ENCODE measurements at places on chromosomes 16 and 17. TPM values are rescaled to one million over a fixed set of nuclear protein-coding genes. Genes with fewer than 3 reads are reported as not detected.

- no peak for DNase-seq
- peak overlapping the region; percentile 87 for H3K27ac ChIP-seq
- no peak overlapping the region for H3K4me3 ChIP-seq
- H3K4me1 ChIP-seq: peaks cover 79% of the 10 kb centered on the region
- H3K27me3 ChIP-seq: no peaks in the 10 kb centered on the region
Measured at GRCh38 chr17:38877130-38877851, 7.4 kb downstream of the LASP1 start.

DNA sequence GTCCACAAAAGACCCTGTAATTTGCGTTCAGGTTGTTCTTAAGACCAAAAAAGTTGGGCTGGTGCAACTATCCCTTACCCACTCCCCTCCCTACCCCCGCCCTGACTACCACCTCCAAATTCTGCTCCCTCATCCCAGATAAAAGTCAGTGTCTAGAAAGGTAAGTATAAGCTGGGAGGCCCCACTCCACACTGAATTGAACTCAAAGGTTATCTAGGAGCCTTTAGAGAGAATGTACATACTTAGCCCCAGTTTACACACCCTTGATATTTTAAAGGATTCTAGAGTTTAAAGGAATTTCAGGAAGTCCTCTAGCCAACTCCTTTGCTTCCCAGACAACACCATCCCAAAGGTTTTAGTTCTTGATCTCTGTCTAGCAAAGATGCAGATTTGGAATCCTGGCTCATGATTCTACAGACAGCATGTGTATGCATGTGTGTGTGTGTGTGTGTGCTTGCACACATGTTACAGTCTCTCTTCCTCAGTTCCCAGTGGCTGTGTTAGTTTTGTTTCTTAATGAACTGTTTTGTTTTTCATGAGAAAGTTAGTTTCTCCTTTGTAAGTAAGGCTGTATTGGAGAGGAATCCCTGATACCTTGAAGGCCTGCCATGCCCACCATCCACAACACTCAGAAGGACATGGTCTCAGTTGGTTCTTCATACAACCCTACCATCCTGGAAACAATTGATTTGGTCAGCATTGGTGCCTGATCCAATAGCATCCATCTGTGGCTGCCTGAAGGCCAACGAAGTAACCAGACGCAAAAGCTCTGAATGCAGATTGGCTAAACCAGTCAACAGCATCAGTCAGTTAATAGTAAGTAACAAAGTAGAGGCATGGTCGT is 281.3 kb downstream of the SOX9 start:
- H3K36me3 ChIP-seq: peaks cover 15% of the 10 kb centered on the region
- peaks cover 19% of the 10 kb centered on the region for H3K4me1 ChIP-seq
- H3K4me3 ChIP-seq: no peak overlapping the region
- H3K27me3 ChIP-seq: no peaks in the 10 kb centered on the region
- DNase-seq: no peak
- no peak overlapping the region for H3K27ac ChIP-seq

DNA sequence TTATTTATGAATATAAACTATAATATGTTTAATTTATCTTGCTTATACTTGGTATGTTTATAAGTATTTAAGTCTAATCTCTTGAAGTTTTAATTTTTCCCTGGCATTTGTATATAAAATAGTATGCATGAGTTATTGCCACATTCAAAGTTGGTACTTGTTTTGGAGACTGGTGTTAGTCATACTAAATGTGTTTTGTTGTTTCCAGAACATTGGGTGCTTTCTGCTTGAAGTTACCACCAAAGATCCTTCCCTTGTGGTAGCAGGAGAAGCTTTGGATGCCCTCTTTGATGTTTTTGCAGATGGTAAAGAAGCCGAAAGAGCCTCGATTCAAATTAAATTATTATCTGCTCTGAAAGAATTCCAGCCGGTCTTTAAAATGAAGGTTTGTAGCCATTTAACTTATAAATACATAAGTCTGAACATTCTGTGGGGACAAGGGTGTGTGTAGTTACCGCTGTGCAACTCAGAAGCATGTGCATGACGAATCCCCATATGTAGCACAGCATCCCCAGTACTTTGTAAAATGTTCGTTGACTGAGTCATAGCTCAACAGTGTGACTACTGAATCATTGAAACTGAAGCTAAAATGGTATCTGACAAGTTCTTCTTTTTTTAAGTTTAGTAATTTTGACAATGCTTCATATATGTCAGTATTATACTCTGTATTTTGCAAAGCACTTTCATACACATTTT is 36.4 kb downstream of the HEATR3 start:
- DNase-seq: no peak
- H3K27ac ChIP-seq: no peak overlapping the region
- no peak overlapping the region for H3K4me3 ChIP-seq
- peaks cover 10% of the 10 kb centered on the region for H3K4me1 ChIP-seq

DNA sequence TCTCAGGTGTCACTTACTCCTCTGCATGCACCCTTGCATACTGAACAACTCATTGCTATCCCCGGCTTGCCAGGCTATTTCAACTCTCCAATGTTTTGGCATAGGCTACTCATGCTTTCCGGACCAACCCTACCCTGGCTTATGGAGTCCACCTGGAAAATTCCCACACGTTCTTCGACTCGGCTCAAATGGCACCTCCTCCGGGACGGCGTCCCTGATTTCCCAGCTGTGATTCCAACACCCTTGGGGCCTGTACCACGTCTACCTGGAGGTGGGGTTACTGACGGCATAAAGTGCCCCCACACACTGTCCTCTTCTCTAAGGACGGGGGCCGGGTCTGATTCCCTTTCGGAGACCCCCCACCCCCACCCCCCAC is 498 bp downstream of the SMYD4 start:
- DNase-seq: no peak
- peak overlapping the region; percentile 86 for H3K4me3 ChIP-seq
- H3K4me1 ChIP-seq: peaks cover 23% of the 10 kb centered on the region
- peak overlapping the region; percentile 55 for H3K27ac ChIP-seq
- peaks cover 14% of the 10 kb centered on the region for H3K36me3 ChIP-seq
- no peaks in the 10 kb centered on the region for H3K27me3 ChIP-seq

DNA sequence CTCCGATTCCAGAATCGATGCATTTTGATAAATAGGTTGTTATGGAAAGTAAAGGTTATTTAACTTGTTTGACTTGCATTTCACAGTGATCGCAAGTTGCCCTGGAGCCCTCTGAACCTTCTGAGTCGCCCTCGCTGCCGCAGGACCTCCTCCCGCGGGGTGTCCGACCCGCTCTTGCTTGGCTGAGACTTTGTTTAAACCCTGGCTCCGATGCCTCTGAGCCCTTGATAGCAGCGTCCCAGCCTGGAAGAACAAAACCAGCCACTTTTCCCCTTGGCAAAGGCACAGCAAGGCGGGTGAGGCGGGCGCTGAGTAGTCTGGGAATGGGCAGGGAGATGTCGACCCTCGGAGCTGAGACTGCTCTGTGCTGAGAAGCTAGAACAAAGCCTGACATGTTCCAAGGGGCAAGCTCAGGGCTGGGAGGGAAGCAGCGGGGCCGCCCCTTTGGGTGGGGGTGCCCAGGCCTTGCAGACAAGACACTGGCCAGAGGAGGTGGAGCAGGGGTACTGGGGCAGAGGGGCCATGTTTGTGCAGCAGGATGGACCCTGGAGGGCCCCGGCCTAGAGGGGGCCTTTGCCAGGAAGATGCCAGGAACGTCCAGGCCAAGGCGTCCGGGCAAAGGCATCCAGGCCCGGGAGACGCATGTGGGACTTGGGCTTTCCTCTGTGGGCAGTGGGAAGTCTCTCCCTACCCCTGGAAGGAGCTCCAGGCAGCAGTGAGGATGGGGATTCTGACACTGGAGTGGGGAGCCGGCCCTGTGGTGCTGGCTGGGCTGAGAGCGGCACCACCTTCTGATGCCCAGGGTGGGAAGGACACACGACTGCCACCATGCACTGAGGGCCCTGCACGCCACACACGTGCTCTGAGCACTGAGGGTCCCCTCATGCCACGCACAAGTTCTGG is 30.3 kb upstream of the CDH15 start:
- no peaks in the 10 kb centered on the region for H3K27me3 ChIP-seq
- no peak for DNase-seq
- H3K27ac ChIP-seq: no peak overlapping the region

- no peak overlapping the region for H3K27ac ChIP-seq
- H3K4me3 ChIP-seq: no peak overlapping the region
- peaks cover 6% of the 10 kb centered on the region for H3K36me3 ChIP-seq
- peak; percentile 26 for DNase-seq
- no peaks in the 10 kb centered on the region for H3K4me1 ChIP-seq
- H3K27me3 ChIP-seq: no peaks in the 10 kb centered on the region
Measured at GRCh38 chr17:2694381-2695242, 17.0 kb downstream of the CLUH start.

MFAP4 gene
- 213 TPM for total RNA-seq

NFAT5 gene
- 92.5 TPM for total RNA-seq

METTL22 gene
- 63.3 TPM for total RNA-seq

EPN3 gene
- 15.1 TPM for total RNA-seq

Measured in mesothelial cell of epicardium (in vitro differentiated cells).